ENCODE measurements at places on chromosomes 4 and X. TPM values are rescaled to one million over a fixed set of nuclear protein-coding genes. Genes with fewer than 3 reads are reported as not detected.

GRCh38 chr4:53043055-53043454 lies 180.9 kb downstream of the RASL11B start:
- no peak overlapping the region for H3K4me3 ChIP-seq
- no peaks in the 10 kb centered on the region for H3K4me1 ChIP-seq
- no peak overlapping the region for H3K27ac ChIP-seq
- DNase-seq = no peak
- H3K27me3 ChIP-seq = no peaks in the 10 kb centered on the region

GRCh38 chr4:57159866-57160265 lies 49.7 kb upstream of the IGFBP7 start:
- DNase-seq = no peak
- H3K4me3 ChIP-seq = no peak overlapping the region
- peaks cover 20% of the 10 kb centered on the region for H3K27me3 ChIP-seq
- peaks cover 6% of the 10 kb centered on the region for H3K36me3 ChIP-seq
- no peak overlapping the region for H3K27ac ChIP-seq

DNA sequence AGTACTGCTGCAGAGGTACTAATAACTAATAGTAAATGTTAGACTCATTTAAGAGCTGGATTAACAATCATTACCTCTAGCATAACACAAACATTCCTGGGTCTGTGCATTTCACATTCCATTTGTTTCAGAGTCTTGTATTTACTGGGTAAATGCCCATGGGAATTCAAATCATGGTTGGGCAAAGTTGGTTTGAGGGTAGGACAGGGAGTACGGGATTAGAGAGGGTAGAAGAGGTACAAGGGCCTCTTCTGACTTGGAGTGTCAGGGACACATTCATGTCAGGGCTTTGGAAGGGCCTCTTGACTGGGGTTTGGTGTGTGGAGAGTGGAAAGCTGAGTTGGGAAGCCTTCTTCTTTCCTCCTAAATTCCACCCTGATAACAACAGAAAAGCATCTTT lies 65.9 kb downstream of the WWC2 start:
- H3K36me3 ChIP-seq = no peaks in the 10 kb centered on the region
- H3K27me3 ChIP-seq = no peaks in the 10 kb centered on the region
- no peak for DNase-seq
- peak overlapping the region; percentile 80 for H3K27ac ChIP-seq
- peaks cover 65% of the 10 kb centered on the region for H3K4me1 ChIP-seq
- H3K4me3 ChIP-seq = peak overlapping the region; percentile 39

DNA sequence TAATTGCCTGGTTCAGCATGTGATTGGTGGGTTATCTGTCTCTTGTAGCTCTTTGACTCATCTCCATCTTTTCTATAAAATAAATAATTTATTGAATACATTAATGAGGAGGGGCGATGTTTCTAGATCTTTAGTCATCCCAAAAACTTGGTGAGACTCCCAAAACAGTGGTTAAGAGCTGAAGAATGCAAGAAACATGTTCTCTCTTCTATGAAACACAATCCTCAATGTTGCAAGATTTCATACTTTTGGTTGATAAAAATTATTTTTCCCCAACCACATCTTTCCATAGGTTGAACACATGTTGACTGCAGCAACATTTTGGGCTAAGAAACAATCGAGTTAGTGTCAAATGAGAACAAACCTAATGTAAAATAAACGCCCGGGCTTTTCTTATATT lies 1.2 kb upstream of the TMEM47 start:
- peak overlapping the region; percentile 96 for H3K4me3 ChIP-seq
- H3K4me1 ChIP-seq = no peaks in the 10 kb centered on the region
- H3K27me3 ChIP-seq = no peaks in the 10 kb centered on the region
- H3K27ac ChIP-seq = no peak overlapping the region
- H3K36me3 ChIP-seq = peaks cover 41% of the 10 kb centered on the region

DNA sequence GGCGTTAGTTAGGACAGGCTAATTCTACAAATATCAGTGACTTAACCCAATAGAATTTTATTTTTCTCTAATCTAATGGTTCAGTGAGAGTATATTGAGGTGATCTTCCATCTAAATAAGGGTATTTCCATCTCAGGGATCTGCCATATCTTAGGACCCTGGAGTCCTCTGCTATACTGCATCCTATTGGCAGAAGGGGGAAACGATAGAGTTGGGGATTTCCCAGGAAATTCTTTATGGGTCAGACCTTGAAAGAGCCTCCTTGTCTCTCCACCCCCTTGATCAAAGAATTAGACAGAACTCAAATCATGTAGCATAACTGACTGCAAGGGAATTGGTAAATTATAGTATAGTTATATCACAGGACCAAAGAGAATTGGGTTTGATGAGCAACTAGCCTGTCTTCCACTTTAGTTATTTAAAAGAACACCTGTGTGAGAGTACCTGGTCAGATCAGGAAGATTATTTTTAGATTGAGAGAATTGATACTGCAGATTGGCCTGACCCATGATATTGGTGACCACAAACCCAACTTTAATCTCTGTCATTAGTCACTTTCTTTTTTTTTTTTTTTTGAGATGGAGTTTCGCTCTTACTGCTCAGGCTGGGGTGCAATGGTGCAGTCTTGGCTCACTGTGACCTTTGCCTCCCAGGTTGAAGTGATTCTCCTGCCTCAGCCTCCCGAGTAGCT lies 25.6 kb downstream of the SMARCA5 start:
- H3K4me3 ChIP-seq = no peak overlapping the region
- H3K27me3 ChIP-seq = no peaks in the 10 kb centered on the region
- H3K4me1 ChIP-seq = no peaks in the 10 kb centered on the region
- peaks cover 41% of the 10 kb centered on the region for H3K36me3 ChIP-seq

GRCh38 chrX:121231566-121232358 lies 184.4 kb downstream of the GLUD2 start:
- no peak for DNase-seq
- H3K4me3 ChIP-seq = no peak overlapping the region
- H3K4me1 ChIP-seq = no peaks in the 10 kb centered on the region
- H3K27ac ChIP-seq = no peak overlapping the region
- H3K27me3 ChIP-seq = no peaks in the 10 kb centered on the region
- H3K36me3 ChIP-seq = no peaks in the 10 kb centered on the region

- peaks cover 32% of the 10 kb centered on the region for H3K36me3 ChIP-seq
- peak overlapping the region; percentile 15 for H3K4me3 ChIP-seq
- H3K4me1 ChIP-seq = peaks cover 57% of the 10 kb centered on the region
- DNase-seq = peak; percentile 33
Measured at GRCh38 chrX:132954323-132954722, 4.1 kb downstream of the HS6ST2 start.

- no peaks in the 10 kb centered on the region for H3K4me1 ChIP-seq
- H3K36me3 ChIP-seq = no peaks in the 10 kb centered on the region
- H3K4me3 ChIP-seq = no peak overlapping the region
- H3K27me3 ChIP-seq = no peaks in the 10 kb centered on the region
Measured at GRCh38 chr4:89549907-89550306, 242.3 kb upstream of the GPRIN3 start.

GRCh38 chrX:52983321-52984000 lies 25.1 kb upstream of the FAM156A start:
- H3K27me3 ChIP-seq = no peaks in the 10 kb centered on the region
- no peak overlapping the region for H3K4me3 ChIP-seq
- no peaks in the 10 kb centered on the region for H3K36me3 ChIP-seq
- H3K27ac ChIP-seq = no peak overlapping the region

- H3K27ac ChIP-seq = no peak overlapping the region
- peaks cover 11% of the 10 kb centered on the region for H3K4me1 ChIP-seq
- peaks cover 8% of the 10 kb centered on the region for H3K27me3 ChIP-seq
- H3K4me3 ChIP-seq = no peak overlapping the region
- no peak for DNase-seq
Measured at GRCh38 chr4:26131711-26132110, 189.1 kb upstream of the RBPJ start.

- no peak overlapping the region for H3K4me3 ChIP-seq
- no peak for DNase-seq
- no peaks in the 10 kb centered on the region for H3K4me1 ChIP-seq
- no peaks in the 10 kb centered on the region for H3K27me3 ChIP-seq
- H3K36me3 ChIP-seq = no peaks in the 10 kb centered on the region
- H3K27ac ChIP-seq = no peak overlapping the region
Measured at GRCh38 chrX:139192386-139192961, 338.1 kb upstream of the F9 start.

DNA sequence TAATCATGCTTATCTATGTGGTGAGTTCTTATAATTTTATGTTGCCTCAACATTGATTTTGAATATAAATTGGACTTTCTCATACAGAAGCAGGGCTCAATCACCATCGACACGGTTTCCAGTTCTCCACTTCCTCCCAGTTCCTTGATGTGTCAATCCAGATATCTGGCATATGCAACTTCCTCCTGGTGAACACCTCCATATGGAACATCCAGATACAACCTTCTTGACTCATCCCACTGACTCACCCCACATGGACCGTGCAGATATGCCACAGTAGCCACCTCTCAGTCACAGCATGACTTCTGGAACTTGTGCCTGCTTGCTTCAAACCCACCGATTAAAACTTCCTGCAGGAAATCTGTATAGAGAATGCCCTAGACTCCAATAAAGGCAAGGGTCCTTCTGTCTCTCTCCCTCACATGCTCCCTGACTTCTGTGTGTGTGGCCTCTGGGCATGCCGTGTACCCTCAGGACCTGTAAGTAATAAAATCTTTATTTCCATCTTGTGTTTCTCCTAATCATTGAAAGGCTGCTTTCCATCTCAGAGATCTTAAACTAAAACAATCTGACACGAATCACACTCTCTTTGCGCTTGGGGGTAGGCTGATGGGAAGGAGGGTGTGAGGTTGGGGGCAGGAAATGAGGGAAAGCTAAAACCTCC lies 67.0 kb downstream of the HTRA3 start:
- no peak overlapping the region for H3K4me3 ChIP-seq
- peaks cover 64% of the 10 kb centered on the region for H3K27me3 ChIP-seq
- no peaks in the 10 kb centered on the region for H3K36me3 ChIP-seq
- no peaks in the 10 kb centered on the region for H3K4me1 ChIP-seq
- H3K27ac ChIP-seq = no peak overlapping the region

DNA sequence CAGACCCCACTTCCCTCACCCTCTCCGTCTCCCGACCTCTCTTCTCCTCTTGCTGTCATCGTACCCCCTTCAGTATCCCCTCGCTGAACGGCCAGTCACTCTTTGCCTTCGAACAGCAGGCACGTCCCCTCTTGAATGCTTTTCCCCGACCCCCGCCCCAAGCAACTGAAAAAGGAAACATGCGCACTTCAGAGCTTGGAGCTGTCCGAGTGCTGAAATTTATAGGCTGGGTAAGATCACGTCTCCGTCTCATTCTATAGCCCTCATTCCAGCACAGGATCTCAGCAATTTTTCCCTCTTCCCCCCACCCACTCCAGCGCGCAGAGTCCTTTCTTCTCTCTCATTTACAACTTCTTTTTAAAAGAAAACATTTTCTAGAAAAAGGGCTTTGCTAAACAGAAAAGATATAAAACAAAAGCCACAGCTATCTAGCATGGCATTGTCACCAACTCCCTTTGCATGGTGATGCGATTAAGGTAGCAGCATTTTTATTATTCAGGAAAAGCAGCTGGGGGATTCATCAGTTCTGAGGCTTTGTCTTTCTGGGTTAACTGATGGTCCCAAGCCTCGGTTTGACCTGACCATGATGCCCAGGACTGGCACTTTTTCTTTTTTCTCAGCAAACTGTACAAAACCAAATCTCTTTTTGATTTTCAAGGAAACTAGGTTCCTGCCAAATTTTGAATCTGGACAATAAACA lies at the start of gene GLRA2:
TSS of gene GLRA2 (plus strand) at position 247 of the 700 bp plus-strand sequence. CDS start 522 bp downstream, outside the sequence.
- no peaks in the 10 kb centered on the region for H3K27me3 ChIP-seq
- no peaks in the 10 kb centered on the region for H3K36me3 ChIP-seq
- peak; percentile 30 for DNase-seq
- H3K4me3 ChIP-seq = peak within 1 kb of the TSS; percentile 65

DNA sequence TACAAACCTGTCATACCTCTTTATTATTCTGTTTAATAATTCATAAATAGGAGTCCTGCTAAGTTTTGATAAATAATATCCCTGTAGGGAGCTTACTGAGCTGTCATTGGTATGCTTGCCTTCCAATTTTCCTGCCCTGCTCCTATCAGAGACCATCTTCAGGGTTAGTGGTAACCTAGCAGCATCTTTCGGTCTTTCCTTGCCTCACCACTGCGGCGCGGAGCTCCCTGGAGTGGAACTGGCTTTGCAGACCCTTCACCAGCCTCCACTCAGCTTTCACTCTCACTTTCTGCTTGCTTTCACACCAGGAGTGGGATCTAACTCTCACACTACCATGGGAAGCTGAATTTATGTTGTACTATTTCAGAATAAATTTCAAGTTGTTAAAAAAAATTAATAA lies 481.7 kb upstream of the ATOH1 start:
- H3K36me3 ChIP-seq = no peaks in the 10 kb centered on the region
- no peaks in the 10 kb centered on the region for H3K27me3 ChIP-seq
- DNase-seq = no peak
- H3K4me1 ChIP-seq = no peaks in the 10 kb centered on the region
- no peak overlapping the region for H3K4me3 ChIP-seq

GRCh38 chr4:153725831-153726154 lies 34.0 kb downstream of the RNF175 start:
- H3K27me3 ChIP-seq = no peaks in the 10 kb centered on the region
- H3K36me3 ChIP-seq = no peaks in the 10 kb centered on the region
- no peaks in the 10 kb centered on the region for H3K4me1 ChIP-seq
- H3K4me3 ChIP-seq = no peak overlapping the region
- no peak overlapping the region for H3K27ac ChIP-seq

DNA sequence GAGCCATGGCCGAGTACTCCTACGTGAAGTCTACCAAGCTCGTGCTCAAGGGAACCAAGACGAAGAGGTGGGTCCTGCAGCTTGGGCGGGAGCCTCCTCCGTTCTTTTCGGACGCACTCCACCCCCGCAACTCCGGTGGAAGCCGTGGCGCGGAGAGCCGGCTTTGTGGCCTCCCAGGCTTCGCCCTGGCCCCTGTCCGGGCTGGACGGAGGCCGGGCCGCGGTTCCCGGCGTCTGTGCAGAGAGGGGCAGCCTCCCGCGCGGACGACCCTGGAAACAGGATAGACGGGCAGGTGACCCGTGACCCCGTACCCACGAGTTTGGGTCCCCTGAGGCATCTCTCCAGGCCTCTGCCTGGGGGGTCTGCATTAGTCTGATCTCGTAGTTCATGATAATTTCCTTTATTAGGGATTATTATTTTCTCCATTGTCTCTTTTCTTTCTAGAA lies 356 bp downstream of the FRG1 start:
- peaks cover 13% of the 10 kb centered on the region for H3K4me1 ChIP-seq
- peak overlapping the region; percentile 92 for H3K27ac ChIP-seq
- H3K27me3 ChIP-seq = no peaks in the 10 kb centered on the region
- peak overlapping the region; percentile 97 for H3K4me3 ChIP-seq

Gene SSX5
- not detected for total RNA-seq

Gene PLXNB3
- 49.2 TPM for total RNA-seq

Gene ATP6AP2
- total RNA-seq = 167 TPM

Gene CXCL13
- total RNA-seq = 0.51 TPM

Gene RBMXL3
- total RNA-seq = not detected

Gene GALNT7
- total RNA-seq = 47.7 TPM

Gene SMARCA5
- total RNA-seq = 47.8 TPM

Gene KCNE5
- total RNA-seq = 0.71 TPM

Gene NLRP2B
- not detected for total RNA-seq

Gene CXCL8
- 404 TPM for total RNA-seq

Gene GUCY1A1
- total RNA-seq = 23.6 TPM

Data from Calu3 (cell line).